ENCODE measurements at places on chromosomes 7 and 10.
A peak's percentile ranks its signal among the peaks of the same experiment; 100 is the strongest.

DNA sequence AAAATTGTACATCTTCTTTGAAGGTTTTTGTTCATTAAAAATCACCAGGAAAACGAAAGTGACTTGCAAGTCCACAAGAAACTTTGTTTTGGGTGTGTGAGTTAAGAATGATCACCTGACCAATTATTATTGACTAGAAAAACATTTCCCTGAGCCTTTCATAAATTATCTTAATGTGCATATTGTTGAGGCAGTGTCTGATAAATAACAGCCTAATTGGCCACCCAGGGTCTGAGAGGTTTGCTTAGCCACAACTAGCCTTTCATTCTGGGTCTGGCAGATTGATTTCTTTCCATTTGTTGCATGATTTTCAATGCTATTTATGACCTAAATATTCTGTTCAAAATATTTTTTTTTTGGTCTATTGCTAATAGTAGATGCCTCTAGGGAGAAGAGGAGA, 152.8 kb downstream of the AUTS2 start:
- DNase-seq: no peak

DNA sequence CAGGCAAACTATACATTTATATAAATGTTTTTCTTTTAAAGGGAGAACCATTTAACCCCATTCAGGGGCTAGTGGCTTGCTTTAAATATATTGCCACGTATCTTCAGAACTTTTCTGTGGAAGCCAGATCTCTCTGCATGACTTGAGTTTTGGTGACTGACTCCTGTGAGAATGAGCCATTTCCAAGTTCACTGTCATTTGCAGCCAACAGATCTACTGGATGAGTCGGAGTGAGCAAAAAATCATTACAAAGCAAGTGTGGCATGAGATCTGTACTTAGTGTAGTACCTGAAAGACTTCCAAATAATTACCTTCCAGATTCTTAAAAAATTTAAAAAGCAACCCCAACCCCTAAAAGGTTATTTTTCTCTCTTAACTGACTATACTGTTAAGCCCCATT, 45.6 kb downstream of the PDSS1 start:
- no peak for DNase-seq

DNA sequence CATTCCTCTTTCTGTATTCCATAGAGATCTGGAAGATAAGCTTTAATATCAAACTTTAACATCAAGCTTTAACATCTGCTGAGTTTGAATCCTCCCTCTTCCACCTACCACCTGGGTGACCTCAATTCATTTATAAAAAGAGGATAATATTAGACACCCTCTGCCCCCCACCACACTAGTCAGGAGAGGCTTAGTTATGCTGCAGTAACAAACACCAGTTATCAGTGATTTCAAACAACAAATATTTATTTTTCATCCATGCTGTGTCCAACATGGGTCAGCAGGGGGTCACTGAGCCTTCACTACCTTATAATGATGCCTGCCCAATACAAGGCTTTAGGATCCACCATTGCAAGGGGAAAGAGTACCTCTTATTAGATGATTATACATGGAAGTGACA, 322.0 kb downstream of the RNLS start:
- DNase-seq: no peak

GRCh38 chr10:114990586-114990985, 52.6 kb downstream of the TRUB1 start:
- no peak for DNase-seq

DNA sequence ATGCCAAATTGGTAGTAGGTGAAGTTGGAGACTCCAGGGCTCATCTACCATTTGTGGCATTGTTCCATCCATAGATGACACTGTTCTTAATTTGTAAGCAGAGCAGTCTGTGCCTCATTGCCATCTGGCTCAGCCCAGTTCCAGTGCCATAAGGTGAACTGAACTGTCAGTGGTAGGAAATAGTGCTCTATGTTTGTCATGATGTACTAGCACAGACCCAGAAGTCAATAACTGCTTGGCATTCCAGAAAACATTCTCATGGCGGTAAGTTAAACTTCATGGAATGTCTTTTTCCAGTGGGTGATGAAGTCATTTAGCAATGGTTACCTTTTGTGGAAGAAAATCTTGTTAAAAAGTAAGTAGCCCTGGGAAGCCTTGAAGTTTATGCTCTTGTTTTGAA, 302.7 kb downstream of the SUGCT start:
- no peak for DNase-seq

GRCh38 chr7:132193898-132194297, 382.4 kb downstream of the PLXNA4 start:
- no peak for DNase-seq

DNA sequence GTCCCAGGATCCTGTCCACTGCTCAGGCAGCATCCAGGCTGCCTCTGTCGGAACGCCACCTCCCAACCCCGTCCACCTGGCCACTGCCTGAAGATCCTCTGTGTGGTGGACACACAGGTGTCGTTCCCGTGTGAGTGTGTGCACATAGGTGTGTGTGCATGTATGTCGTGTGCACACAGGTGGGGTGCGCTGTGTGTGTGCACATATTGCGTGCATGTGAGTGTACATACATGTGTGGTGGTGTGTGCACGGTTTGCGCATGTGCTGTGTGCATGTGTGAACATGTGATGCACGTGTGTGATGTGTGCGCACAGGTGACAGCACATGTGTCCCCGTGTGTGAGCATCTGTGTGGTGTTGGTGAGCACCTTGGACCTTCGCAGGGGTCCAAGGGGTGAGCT, 7.1 kb downstream of the TMEM184A start:
- DNase-seq: no peak

DNA sequence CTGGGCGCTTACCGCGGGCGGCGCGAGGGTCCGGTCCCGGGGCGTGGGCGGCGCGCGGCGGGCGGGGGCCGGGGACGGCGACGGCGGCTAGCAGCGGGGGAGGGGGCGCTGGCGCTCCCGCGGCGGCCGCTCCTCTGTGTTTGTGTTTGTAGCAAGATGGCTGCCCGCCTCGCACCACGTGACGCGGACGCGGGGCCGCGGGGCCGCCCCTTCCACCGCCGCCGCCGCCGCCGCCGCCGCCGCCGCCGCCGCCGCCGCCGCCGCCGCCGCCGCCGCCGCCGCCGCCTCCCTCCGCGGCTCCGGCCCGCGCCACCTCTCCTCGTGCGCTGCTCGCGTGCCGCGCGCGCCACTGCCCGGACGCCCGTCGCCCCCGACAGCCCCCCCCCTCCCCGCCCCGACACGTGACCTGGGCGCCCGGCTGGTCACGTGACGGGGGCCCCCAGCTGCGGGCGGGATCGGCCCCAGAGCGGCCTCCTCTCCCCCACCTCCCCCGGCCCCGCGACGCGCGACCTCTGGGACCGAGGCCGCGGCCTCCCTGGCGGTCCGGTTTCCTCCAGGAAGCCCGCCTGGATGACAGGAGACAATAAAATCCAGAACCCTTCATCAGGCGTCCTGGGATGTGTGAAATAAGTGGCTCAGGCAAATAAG, at the start of gene GIGYF1:
Gene GIGYF1, minus strand, starts transcription at position 153 of the 648 bp plus-strand sequence. CDS start 6,012 bp downstream, outside the sequence.
- peak; percentile 48 for DNase-seq

GRCh38 chr10:76626386-76626785, 1011.2 kb downstream of the KCNMA1 start:
- no peak for DNase-seq

- DNase-seq: no peak
Measured at GRCh38 chr7:10939237-10939910, 34.3 kb upstream of the PHF14 start.

DNA sequence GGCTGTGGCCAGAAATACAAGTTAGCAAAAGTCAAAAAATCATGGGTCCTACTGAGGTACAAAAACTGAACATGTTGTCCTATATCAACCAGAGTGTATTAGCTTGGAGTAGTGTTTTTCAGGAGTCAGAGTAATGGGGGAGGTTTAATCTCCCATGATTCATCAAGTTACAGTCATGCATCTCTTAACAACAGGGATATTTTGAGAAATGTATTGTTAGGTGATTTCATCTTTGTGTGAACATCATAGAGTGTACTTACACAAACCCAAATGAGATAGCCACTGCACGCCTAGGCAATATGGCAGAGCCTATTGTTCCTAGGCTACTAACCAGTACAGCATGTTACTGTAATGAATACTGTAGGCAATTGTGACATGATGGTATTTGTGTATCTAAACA, 14.9 kb upstream of the TES start:
- DNase-seq: no peak

- DNase-seq: no peak
Measured at GRCh38 chr7:26212921-26213718, 11.6 kb downstream of the CBX3 start.

DNA sequence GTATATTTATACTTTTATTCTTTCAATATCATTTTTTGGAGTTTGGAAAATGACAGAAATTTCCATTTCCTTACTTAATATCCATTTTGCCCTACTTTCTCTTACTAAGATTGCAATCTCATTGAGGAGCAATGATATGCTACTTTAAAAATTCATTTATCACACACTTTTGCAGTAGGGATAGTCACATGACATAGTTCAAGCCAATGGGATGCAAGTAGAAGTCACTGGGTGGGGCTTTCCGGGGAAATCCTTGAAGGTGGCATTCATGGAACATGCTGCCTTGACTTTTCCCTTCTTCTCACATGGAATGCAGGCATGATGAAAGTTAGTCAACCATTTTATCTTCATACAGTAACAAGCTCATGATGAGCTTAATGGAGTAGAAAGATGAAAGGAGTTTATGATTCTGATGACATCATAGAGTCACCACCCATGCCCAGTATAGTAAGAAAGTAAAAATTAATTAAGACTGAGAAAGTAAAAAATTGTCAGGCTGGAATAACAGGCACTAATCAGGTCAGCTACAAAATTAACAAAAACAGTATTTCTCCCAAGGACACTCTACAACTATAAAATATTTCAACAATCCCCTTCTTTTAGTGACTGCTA, 33.4 kb downstream of the IQUB start:
- no peak for DNase-seq

GRCh38 chr7:96308253-96308949, 13.5 kb downstream of the SLC25A13 start:
- no peak for DNase-seq

DNA sequence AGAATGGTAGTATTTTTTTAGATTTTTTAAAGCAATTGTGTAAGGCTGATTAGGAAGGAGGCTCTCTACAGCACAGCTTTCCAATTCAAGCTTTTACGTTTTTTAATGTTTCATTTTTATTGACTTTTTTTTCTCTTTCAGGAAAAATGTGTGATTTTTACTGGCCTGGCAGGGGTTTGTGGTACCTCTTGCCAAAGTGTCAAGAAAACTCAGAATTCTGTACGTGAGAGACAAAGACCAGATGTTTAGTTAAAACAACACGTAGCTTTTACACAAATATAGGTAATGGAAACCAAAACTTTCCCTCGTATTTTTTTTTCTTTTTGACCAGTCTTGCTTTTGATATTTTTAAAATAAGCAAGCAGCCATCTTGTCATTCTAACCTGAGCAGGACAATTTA, 6.0 kb upstream of the NPVF start:
- DNase-seq: no peak

GRCh38 chr10:101261702-101262101, 32.4 kb upstream of the LBX1 start:
- no peak for DNase-seq

- no peak for DNase-seq
Measured at GRCh38 chr10:74223755-74224529, 72.9 kb downstream of the ADK start.

GRCh38 chr10:2917926-2918325, 149.4 kb upstream of the PFKP start:
- DNase-seq: no peak
